Activated CD4-positive, alpha-beta T cell treated with anti-CD3 and anti-CD28 coated beads, Interleukin-2, amount 50 U/mL, for 1 hour (primary cell): ENCODE measurements at places on chromosomes 7 and 10.

GRCh38 chr7:13057462-13058200 lies 370.2 kb downstream of the ARL4A start:
- no peak for DNase-seq

GRCh38 chr7:65438598-65438997 lies 64.9 kb downstream of the ZNF92 start:
- DNase-seq: no peak

GRCh38 chr7:88109612-88110011 lies 110.2 kb downstream of the SRI start:
- DNase-seq: no peak

- no peak for DNase-seq
These were observed 9.0 kb downstream of the C10orf71 start for GRCh38 chr10:49307921-49308320.

DNA sequence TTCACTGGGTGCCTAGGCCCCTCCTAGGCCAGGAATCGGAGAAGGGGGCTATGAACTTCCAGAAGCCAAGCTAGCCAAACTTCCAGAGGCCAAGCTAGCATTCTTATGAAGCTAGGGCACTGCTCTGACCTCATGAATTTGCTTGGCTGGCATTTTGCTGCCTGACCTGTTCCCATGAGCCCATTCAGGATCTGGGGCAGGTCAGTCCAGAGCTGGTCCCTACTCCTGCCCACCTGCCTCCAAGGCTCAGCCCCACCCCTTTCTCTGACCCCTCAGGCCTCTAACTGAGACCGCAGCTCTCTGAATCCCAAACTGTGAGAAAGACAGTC lies 1.3 kb upstream of the PPIF start:
- no peak for DNase-seq

- DNase-seq: peak; percentile 1
These were observed 975.2 kb downstream of the SORCS1 start for GRCh38 chr10:106189292-106189691.

DNA sequence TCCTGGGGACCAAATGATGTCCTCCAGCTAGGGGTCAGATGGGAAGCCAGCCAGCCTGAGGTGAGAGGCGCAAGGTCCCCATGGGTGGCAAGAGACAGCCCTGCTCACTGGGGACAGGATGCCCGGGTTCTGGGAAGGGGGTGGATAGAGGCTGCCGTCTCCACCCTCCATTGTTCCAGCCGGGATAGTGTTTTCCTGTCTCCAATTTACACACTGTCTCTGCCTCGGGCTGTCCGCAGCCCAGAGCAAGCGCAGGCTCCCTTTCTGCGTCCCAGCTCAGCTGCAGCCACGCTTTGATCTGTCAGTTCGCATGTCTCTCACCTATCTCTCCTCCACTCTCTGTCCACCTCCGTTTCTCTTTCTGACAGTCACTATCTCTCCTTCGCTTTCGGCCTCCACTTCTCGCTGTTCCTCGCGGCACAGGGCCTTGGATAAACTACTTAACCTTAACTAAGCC lies 2.1 kb downstream of the EPHB4 start:
- no peak for DNase-seq

- no peak for DNase-seq
These were observed 1159.0 kb downstream of the TYW1 start for GRCh38 chr7:68155676-68156075.

GRCh38 chr7:32053204-32053603 lies 17.0 kb downstream of the PDE1C start:
- DNase-seq: no peak

- DNase-seq: no peak
These were observed 127.8 kb upstream of the BTBD16 start for GRCh38 chr10:122143238-122143841.

- no peak for DNase-seq
These were observed 22.0 kb downstream of the VWA2 start for GRCh38 chr10:114261076-114261475.

DNA sequence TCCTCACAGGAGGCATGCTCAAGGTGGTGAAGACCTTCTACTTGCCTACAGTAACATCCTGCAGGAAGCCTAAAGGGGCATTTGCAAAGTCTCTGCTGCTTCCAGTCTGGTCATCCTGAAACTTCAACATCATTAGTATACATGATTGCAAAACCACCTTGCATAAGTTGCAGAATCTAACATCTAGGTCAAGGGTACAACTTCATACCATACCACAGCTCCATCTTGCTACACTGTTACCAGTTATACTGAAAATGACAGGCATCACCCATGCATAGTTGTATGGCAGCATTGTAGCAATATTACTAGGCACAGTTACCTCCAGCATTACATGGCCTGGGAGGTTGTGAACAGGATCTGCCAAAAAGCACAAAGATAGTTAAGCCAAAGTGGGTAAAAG lies 13.7 kb upstream of the MACROH2A2 start:
- no peak for DNase-seq

- peak; percentile 13 for DNase-seq
These were observed 566 bp downstream of the MAD1L1 start for GRCh38 chr7:2231992-2232765.

GRCh38 chr7:82141427-82141826 lies 302.1 kb downstream of the CACNA2D1 start:
- DNase-seq: no peak

GRCh38 chr10:44418637-44419036 lies 33.7 kb upstream of the CXCL12 start:
- DNase-seq: no peak

DNA sequence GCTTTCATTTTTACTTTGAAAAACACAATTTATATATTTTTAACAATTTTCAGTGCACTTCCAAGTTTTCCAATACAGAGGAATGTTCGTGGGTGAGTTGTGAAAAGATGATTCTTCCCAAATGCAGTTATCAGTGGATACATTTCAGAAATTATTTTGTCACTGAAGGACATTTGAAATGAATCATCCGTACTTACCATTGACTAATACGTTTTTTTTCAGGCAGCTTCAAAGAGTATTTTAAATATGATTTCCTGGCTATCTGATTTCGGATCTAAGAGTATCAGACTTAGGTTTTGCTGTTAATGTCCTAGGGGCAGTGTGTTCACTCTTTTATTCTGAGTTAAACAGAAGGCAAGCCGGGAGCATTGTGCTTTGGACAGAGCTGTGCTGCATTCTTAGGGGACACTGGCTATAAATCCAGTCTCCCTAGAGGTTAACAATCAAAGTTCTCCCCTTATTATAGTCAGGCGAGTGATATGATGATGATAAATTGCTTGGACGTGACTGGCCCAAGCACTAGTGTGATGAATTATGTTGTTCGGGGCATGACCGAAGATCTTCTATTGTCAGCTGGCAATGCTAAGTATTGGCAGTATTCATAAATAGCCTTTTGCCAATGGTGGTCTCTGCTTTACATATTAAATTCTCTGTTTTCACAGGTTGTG lies 4.5 kb downstream of the PTER start:
- DNase-seq: no peak

- DNase-seq: no peak
These were observed 51.0 kb downstream of the TCF7L2 start for GRCh38 chr10:113000876-113001598.

- no peak for DNase-seq
These were observed 944.0 kb upstream of the C7orf33 start for GRCh38 chr7:147646568-147646967.

GRCh38 chr7:2670720-2671391 lies 17.1 kb upstream of the AMZ1 start:
- peak; percentile 69 for DNase-seq

GRCh38 chr7:158976468-158976848 lies 120.1 kb downstream of the DYNC2I1 start:
- no peak for DNase-seq

- DNase-seq: no peak
These were observed 70.6 kb downstream of the PTPRE start for GRCh38 chr10:127977357-127978009.

DNA sequence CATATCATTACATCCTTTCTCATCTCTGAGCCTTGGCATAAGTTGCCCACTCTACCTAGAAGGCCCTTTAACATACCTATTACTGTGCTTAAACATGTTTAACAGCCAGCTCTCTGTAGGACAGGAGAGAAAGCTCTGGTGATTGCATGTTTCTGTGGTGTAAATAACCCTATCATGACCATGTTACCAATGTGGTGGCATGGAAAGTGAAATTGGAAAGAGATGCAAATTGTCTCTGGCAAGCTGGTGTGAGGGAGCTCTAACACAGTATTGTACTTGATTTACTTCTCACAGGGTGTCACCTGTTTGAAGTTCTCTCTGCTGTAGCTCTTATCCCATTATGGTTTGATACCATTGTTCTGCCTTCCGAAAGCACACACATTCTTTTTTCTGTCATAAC lies 231.8 kb upstream of the DKK1 start:
- no peak for DNase-seq

DNA sequence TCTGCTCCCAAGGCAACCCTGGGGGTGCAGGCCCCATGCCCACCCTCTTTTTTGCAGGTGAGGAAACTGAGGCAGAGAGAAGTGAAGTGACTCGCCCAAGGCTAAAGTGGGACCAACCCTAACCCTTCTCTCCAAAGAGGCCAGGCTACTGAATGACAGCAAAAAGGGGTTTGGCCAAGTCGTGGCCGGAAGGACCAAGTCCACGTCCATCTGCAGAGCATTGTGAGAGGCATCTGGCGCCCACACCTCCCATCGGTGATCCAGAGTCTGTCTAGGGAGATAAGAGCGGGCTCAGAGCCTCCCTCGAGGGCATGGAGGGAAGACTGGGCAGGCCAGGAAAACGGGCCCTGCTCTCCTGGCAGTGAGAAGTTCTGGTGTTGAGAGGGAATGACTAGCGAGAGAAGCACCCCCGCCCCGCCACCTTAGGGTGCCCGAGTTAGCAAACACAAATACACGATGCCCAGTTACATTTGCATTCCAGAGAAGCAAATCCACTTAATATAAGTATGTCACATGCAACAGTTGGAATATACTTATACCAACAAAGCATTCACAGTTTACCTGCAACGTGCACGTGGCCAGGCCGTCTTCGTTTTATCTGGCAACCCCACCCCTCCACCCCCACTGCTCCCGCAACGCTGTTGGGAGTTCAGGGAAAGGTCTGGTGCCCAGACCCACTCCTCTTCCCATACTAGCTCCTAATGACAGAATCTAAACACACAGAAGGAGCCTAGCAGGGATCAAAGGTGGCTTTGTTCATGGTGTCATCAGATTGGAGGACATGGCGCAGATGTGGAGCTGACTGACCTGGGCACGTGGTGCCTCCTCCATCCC lies 124.9 kb downstream of the OAT start:
- DNase-seq: no peak

DNA sequence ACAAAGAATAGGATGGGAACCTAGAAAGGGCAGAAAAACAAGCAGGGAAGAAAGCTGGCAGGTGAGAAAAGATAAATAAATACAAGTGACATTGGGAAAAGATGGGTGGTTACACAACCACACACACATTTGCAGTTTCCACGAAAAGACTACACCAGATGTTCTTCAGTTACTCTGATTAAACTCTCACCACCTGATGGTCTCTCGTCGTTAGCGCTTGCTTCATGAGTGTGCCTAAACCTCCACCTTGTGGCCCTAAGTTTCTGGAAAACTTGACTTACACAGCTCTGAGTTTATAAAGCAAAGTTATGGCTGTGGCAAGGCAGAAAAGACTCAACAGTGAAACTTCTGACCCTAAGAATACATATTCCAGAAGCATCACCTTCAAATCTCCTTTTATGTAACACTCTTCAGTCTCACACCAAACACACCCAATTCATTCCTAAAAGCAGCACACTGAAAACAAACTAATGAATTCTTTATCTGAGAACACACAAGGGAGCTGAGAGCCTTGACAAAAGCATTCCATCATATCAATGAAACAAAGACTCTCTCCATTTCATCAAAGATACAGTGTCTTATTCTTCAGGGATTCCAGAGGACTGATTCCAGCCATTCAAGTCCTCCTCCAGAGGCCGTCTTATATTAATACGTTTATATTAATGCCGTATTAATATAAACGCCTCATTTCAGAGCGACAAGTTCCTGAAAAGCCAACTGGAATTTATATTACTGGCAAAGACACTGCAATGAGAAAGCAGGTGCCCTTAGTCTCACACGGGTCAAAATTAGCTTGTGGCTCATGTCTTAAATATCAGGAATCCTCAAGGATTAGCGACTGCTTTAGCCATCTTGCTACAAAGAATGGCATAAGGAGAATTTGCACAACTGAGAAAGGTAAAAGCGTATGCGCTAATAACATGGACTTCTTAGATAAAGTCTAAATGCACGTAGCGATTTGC lies 77.6 kb downstream of the RNF216 start:
- DNase-seq: no peak

- DNase-seq: no peak
These were observed 62.0 kb downstream of the VSTM4 start for GRCh38 chr10:49053053-49053997.

DNA sequence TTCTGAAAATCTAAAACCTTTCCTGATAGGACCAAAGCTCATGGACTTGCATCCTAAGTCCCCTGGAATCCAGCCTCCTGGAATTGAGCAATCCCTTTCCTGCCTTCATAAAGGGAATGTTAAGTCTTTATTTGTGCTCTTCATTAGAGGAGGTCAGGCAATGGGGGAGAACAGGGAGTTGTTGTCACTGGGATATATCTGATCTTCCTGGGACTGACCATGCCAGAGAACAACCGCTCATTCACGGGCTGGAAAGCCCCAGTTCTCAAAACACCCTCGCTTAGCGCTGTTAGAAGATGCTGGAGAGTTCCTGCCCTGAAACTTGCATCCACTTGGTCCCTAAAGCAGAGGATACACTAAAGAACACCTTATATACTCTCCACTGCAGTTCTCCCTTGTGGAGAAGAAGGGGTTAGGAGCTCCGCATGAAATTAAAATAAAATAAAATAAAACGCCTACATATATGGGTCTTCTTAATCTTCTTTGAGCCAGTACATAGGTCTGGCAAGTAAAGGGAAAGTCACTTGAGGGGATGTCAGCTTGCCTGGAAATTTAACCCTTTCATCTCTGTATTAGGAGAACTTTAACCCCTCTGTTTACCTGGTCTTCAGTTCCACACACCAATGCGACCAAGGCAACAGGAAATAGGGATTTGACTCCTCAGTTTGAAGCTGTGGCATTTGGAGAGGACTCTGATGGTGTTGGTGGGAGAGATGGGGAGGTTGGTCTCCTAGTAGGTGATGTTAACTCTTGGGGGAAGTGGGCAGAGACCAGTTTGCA lies 1.2 kb downstream of the SORCS1 start:
- no peak for DNase-seq

DNA sequence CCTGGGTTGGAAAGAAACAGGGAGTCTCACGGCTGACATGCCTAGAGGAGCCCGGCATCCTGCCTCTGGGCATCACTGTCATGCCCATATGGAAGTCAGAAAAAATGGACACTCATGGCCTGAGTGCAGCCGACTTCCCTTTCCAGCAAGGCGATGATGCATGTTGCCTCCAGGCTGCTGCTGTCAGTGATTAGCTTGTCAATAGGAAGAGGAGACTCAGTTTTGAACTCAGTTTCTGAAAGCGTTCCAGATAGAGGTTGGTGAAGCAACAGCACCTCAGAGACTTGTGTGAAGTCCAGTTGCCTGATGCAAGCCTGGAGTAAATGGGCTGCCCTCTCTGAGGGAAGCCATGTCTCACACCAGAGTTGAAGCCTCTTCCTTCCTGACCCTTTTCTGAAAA lies 148.4 kb downstream of the TPST1 start:
- DNase-seq: no peak

DNA sequence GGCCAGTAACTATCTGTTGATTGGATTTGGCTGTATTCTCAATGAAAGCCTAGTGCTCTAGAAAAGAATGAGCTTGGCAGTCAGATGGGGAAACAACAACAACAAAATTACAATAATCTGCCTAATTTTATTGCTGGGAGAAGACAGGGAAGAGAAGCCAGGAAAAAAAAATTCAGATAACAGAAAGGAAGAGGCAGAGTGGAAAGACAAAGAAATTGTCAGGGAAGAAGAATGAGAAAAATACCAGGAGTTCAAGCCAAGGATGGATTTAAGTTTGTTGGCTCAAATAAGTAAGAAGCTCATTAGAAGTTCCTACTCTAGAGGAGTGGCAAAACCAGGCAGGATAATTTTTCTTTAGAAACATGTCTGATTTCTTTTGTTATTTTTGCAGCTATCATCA lies 45.9 kb upstream of the PRKG1 start:
- no peak for DNase-seq
